Mammary epithelial cell (primary cell): ENCODE measurements at places on chromosomes 13 and 19.

GRCh38 chr13:106530171-106530851 lies 5.2 kb downstream of the EFNB2 start:
- no peak for DNase-seq

GRCh38 chr13:93942016-93942415 lies 537.5 kb downstream of the DCT start:
- DNase-seq = peak; percentile 3

DNA sequence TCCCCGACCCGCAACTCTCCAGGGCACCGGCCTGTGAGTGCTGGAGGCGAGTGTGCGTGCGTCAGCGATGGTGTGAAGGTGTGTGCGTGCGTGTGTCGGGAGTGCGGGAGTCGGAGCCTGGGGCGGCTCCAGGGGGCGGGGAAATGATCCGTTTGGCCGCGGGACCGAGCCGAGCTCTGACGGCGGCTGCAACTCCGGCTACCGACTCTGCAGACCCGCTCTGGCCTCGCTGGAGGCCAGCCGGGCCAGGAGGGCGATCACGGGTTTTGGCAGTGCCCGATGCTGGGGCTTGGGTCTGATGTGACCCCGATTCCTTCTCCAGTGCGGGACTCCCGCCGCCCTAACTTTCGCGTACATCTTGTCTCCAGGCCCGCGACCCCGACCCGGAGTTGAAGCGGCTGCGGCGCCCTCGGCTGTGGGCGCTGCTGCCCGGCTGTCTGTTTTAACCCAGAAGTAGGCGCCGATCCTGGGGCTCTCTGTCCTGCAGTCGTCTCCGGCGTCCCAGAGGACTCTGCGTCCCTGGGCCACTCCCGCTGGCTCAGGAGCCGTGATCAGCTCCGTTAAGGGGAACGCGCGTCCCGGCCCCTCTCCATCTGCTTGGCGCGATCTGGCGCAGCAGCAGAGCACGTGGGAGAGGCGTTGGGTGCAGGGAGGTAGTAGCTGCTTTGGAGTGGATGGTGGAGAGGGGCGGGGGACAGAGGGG lies 1.2 kb downstream of the CHST8 start:
- no peak for DNase-seq

DNA sequence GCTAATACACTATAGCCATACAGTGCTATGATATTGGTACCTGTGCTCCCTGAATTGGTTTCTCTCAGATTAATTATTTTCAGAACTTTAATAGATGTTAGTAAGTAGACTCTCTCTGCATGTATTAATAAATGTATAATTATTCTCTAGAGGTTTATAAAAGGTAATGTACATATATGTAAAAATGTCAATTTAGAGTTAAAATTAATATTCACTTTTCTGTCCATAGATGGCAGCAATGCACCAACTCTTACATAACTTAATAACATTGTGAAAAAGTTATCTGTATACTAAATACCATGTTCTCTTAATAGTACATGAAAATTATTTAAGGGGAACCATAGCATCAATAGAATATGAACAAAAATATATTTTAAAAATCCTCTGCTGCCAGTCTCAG lies 515.0 kb upstream of the KLHL1 start:
- DNase-seq = no peak

DNA sequence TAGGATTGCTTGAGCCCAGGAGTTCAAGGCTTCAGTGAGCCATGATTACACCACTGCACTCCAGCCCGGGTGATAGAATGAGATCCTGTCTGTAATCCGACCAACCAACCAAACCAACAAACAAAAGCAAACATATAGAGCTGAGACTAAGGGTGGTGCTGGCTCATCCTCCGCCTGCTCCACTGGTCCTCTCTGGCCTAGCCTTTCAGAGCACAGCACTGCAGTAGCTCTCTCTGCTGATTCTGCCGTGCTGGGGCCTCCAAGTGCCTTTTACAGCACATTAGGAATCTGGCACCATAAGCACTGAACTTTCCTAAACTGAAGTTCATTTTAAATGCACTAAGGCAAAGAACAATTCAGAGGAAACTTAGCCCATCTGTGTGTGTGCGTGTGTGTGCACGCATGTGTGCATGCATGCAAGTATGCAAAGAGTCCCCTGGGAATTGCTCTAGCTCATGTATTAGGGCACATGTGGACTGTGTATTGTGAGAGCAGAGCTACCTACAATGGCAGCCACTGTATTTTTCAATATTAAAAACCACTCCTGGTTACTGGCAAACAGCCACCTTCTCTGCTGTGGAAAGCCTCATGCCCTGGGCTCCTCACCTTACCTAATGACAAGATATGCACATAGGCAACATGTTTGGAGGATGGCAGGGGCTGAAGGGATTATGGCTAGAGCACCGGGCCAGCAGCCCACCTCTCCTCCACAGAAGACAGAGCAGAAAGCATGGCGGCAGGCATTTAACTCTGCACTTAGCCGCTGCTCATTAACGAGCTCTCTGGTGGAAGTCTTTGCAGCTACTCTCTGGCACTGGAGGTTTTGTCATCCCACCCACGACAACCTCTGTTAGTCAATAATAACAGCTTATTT lies 223.1 kb upstream of the TSHZ3 start:
- no peak for DNase-seq
